ENCODE measurements at places on chromosomes 3 and 15. TPM values are rescaled to one million over a fixed set of nuclear protein-coding genes. Genes with fewer than 3 reads are reported as not detected.

DNA sequence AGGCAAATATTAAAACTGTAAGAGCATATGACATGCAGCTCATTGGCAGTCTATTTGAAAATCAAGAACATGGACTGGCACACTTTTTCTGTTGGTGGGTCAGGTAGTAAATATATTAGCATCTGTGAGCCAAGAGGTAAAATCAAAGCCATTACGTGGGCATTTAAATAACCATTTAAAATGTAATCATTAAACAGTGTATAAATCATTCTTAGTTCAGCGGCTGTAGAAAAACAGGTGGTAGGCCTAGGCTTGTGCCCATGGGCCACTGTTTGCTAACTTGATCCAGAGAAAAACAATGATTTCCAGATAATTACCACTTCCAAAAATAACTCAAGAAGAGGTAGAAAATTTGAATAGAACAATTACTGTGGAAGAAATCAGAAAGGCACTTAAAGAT is 105.1 kb downstream of the CHST2 start:
- no peak for DNase-seq

GRCh38 chr3:190616637-190617036 is 102.8 kb downstream of the IL1RAP start:
- DNase-seq = no peak

GRCh38 chr15:51736069-51736468 is 1.4 kb downstream of the LYSMD2 start:
- no peak for DNase-seq

DNA sequence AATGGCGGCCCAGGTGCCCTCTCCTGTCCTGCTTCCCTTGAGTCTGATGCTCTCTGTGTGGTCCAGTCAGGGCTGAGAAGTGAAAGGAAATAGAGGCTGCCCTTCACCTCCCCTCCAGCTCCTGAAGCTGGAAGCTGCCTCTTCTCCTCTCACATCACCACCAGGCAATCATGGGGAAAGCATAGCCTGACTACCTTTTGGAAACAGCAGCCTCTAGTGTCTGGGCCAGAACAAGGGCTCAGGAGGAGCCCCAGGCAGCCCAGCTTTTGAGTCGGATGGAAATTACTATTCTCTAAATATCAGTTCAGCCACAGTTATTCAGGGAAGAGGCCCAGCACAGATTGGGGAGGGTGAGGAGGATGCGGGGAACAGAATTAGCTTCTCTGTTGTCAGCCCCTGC is 43.3 kb upstream of the CCDC174 start:
- no peak for DNase-seq

- DNase-seq = peak; percentile 39
Observed at GRCh38 chr15:98914626-98915025, 93.0 kb downstream of the PGPEP1L start.

RTP3 gene
- total RNA-seq = 0.07 TPM

SV2B gene
- total RNA-seq = not detected

ADAMTS17 gene
- 0.13 TPM for total RNA-seq

HRG gene
- not detected for total RNA-seq

RAD51 gene
- 9.2 TPM for total RNA-seq

All from pulmonary artery endothelial cell (primary cell).